ENCODE measurements at places on chromosomes 11 and 22.

- no peak for DNase-seq
Measured at GRCh38 chr11:114265122-114265878, 30.9 kb upstream of the NNMT start.

GRCh38 chr11:116035977-116036376 is 531.8 kb upstream of the CADM1 start:
- DNase-seq, result no peak

GRCh38 chr22:40484906-40485669 is 114.7 kb downstream of the SGSM3 start:
- DNase-seq, result no peak

DNA sequence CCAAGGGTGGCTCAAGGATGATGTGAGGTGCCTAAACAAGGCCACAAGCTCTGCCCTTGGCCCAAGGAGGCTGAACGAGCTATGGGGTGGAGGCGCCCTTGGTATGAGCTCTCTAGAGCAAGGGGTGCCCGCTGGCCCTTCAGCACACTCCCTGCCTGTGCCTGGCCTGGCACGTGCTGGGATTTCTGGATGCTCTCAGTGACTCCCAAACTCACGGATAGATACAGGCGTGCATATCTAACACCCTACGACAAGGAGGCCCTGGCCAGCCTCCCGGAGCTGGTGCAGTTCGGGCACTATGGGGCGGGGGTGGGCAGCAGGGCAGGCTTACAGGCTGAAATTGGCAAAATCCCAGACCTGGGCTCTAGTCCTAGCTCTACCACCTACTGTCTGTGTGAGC is 30.6 kb downstream of the SCUBE1 start:
- no peak for DNase-seq

- no peak for DNase-seq
Measured at GRCh38 chr22:38452373-38453065, 2.5 kb downstream of the KCNJ4 start.

DNA sequence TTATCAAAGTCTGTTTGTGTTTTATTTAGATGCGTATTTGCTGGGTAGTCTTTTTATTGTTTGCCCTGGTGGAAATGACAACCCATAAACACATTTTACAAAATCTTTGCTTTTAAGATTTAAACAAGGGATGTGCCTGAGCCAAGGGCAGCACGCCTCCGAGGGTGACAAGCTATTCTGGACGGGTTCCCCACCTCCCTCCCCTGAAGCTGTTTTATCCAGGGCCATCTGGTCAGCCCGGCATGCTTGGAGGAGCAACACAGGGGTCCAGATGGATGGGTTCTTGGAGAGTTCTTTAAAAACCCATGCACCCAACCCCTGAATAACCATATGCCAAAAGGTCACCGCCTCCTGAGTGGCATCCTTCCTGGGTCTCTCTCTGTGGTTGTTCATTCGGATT is 408.9 kb downstream of the OPCML start:
- DNase-seq, result no peak

DNA sequence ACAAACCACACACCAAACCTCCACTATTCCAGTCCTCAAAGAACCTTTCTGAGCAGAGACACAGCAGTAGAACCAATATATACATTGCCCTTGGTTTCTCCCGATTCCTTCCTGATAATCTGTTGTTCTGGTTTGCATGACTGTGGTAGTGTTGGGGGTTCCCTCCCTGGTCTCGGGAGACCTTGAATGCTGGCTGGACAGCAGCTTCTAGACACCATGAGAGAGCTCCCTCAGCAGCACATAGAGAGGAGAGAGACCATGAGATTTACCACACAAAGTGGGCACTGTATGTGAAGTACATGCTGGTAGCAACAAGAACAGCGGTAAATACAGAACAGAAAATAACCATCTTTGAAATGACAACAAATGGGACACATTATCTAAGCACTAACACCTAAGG is 2.6 kb downstream of the C11orf91 start:
- DNase-seq, result no peak

Measured in stimulated activated CD8-positive, alpha-beta memory T cell treated with anti-CD3 and anti-CD28 coated beads, Interleukin-15, amount 100 ng/mL, for 48 hours (primary cell).